ENCODE measurements at places on chromosomes 1 and 21. TPM values are rescaled to one million over a fixed set of nuclear protein-coding genes. Genes with fewer than 3 reads are reported as not detected.

Gene OLFM3
- not detected for total RNA-seq

Gene SERTAD4
- total RNA-seq, result 5.1 TPM

DNA sequence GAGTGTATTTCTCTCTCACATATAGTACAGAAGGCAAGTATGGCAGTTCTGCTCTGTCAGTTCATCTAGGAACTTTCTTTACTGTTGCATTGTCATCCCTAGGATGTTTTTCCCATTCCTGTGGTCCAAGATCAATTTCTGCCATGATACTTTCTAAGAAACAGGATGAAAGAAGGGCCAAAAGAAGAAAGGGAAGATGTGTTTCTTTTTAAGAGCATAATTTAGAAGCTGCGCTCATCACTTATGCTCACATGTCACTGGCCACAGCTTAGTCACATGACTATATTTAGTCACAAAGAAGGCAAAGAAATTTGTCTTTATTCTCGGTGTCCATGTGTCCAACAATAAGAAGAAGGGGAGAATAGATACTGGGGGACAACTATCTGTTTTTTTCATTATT is 7.0 kb upstream of the MAST2 start:
- no peak for DNase-seq

Gene FCRL4
- total RNA-seq, result not detected
